Smooth muscle cell of the brain vasculature (primary cell): ENCODE measurements at places on chromosomes 7 and 10.

DNA sequence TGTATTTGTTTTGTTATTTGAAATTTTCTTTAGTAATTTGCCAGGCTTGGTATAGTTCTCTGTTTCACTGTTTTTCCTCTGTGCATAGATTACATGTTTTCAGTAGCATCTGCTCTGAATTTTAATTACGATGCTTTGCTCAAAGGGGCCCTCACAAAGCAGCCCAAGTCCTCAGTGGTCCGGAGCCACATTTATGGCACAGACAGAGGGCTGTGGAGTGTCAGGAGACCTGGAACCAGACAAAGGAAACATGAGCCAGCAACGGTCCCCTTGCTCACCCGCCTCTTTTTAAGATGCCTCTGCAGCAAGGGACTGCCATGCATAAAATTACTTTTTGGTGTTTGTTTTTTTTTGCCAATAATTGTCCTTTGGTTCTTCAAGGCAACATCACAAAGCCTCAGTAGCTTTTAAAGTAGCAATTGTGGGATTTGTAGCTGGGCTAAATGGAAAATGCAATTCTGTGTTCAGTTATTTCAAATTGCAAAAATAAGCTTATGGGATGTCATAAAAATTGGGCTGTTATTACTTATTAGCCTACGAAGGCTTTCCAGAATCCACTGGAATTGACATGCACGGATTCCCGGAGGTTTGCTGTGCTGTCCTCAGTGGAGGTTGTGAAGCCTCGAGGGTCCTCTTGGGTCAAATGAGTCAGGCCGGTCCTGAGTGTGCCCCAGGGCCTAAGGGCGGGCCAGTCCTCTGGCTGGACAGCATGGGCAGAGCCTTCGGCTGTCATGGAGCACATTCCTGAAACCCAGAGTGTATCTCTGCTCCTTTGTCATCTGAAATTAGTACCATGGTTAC lies 422.8 kb downstream of the GLRX3 start:
- DNase-seq, result no peak

DNA sequence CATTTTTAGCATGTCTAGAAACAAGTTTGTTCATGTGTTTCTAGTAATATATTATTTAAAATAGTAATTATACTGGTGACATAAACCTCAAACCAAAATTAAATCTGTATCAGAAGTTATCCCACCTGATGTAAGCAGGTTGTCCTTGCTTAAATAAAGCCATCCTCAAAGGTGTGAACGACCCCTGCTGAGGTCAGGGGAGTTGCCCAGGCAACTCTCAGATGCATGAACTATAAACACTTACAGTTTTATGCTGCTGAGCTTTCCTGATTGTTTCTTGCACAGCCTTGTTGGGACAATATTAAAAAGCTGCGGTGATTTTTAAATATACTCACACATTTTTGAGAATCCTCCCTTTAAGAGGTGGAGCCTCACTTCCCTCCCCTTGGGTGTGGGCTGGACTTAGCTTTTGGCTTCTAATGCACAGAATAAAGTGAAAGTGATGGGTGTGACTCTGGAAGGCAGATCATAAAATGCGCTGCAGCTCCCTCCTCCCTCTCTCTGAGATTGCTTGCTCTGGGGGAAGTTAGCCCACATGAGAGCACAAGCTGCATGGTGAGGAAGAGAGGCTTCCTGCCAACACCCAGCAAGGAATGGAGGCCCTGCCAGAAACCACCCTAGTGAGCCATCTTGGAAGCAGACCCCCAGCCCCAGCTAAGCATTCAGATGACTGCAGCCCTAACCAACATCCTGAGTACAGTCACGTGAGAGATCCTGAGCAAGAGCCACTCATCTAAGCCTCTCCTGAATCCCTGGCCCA lies 152.7 kb downstream of the SKIDA1 start:
- DNase-seq, result peak; percentile 62

DNA sequence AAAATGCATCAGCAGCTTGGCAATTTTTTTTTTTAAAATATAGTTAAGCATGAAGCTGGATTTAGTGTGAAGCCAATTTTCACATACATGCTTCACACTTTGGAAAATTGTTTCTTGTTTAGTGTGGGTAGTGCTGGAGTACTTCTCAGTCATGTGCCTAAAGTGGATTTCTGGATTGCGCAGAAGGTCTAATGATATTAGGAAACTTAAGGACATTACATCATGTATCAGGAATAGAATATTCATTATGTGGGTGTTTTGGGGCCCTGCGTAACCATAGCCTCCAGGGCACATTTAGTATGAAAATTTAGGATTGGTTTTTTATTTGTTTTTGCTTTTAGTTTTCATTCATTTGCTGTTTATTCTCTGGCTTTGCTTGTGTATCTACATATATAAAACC lies 28.8 kb upstream of the BNIP3 start:
- no peak for DNase-seq

GRCh38 chr7:39353615-39354376 lies 212.4 kb upstream of the YAE1 start:
- DNase-seq, result no peak

DNA sequence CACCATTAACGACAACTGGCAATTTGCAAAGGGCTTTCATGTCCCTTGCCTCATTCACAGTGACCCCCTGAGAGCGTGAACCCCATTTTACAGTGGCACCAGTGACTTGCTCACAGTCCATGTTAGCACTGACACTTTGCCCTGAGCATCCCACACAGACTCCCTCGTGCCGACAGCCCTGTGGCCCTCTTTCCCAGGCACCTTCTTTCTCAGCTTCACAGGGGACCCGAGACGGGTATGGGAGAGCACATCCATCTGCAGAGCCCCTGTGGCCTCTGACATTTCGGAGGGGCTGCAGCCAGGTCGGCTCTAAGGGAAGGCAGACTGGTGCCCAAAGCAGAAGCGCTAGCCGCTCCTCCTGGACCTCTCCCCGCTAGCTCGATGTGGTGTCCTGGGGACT lies 10.8 kb downstream of the LOXL4 start:
- DNase-seq, result no peak

DNA sequence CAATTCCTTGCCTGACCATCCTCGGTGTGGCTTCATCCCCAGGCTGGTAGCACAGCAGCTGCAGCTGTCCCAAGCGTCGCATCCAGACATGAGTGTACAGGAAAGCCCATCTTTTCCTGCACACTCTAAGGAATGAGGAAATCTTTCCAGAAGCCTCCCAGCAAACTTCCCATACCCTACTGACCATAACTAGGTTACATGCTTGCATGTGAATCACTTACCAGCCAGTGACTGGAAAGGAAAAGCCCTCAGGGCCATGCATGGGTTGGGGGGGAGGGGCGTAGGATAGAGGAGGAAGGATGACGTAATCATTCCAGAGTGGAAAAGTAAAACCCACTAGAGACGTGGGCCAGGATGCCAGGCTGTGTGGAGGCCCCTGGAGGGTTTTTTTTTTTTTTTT lies 18.9 kb upstream of the ZNF212 start:
- no peak for DNase-seq

DNA sequence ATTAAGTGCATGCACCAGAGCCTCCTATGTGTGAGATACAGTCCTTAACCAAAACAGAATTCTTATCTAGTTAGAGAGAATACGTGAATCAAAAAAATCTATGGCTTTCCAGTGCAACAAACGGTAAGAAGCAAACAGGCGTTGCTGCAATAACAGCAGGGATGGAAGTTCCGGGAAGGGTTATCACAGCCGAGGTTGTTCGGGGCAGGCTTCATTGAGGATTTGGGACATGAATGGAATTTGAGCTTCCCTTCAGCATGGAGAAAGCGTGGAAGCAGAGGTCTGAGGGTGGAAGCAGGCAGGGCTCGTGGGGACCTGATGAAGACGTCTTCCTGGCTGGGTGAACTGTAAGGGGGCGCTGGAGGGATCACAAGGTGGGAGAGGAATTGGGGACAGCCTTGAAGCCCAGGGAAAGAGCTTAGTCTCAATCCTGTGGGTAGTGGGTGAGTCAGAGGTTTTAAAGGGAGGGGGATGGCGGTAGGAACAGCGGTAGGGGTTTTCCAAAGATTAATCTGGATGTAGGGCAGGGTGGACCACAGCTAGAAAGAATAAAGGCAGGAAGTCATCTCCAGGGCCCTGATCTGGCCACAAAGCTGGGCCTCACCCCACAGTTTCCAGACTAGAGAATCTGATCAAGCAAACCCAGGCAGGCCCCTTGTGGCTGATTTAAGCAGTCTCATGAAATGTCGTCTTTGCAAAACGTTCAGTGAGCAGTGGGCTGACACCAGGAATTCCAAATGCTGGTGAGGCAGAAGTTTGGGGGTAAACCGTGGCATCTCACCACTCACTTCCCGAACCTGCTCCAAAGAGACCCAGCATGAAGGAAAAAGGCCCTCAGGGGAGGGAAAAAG lies 65.1 kb downstream of the CALML3 start:
- no peak for DNase-seq

GRCh38 chr7:75987026-75987804 lies 7.2 kb downstream of the TMEM120A start:
- DNase-seq, result no peak
